Fibroblast of the aortic adventitia (primary cell): ENCODE measurements at places on chromosomes 1 and 21. TPM values are rescaled to one million over a fixed set of nuclear protein-coding genes. Genes with fewer than 3 reads are reported as not detected.

Gene HPDL
- 1.1 and 1.4 TPM in 2 replicates for total RNA-seq

Gene G0S2
- total RNA-seq, result 23.0 and 146 TPM in 2 replicates

GRCh38 chr1:18211764-18212163, 104.2 kb downstream of the IGSF21 start:
- DNase-seq, result no peak

DNA sequence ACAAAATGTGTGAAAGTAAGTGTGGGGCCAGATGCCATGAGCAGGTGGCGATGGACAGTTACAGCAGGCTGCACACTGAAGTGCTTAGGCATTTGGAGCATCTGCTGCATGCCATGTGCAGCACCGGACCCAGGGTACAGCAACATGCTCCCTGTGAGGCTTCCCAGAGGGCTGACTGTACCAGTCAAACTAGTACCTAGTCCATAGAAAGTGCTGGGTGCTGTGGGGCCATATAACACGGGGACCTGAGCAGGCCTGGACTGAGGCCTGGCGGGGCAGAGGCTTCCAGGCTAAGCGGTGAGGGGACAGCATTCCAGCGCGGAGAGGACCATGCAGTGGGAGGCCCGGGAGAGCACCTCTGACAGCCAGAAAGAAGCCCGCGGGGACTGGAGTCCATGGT, 29.9 kb upstream of the PKP1 start:
- DNase-seq, result no peak

DNA sequence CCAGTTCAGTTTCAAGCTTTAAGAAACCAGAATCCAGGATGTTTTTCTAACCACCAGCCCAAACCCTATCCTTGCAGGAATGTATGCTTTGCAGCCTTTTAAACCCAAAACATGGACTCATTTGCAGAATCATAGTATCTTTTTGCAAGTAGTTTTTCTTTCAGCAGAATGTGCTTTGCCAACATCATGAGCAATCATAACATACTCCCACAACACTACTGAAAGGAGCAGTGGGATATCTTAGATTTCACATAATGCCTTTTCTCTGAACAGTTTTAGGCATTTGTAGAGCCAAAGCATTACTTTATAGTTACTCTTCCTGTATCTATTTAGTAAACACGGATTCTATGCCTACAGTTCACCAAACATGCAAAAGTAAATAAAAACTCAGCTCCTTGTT, 10.0 kb upstream of the SH2D2A start:
- peak; percentile 53 for DNase-seq

- DNase-seq, result peak; percentile 87
Measured at GRCh38 chr1:8463144-8463927, 145.4 kb downstream of the SLC45A1 start.

DNA sequence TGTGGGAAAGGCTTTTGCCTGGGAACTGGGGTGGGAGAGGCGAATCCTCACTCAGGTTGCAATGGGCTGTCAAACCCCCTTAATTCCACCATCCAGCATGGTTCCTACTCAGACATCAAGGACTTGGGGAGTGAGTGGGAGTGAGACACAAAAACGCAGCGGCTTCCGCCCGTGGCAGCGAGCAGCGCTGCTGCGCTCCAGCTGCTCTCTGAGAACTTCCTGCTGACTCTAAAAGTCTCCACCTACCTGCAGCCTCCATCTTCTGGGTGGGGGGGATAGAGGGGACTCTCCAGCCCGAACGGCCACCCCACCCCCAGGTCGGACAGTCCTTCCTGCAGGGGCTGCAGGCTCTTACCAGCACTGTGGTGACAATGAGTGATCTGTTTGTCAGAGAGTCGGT, 184.4 kb downstream of the GRIK3 start:
- DNase-seq, result no peak

GRCh38 chr1:94805912-94806311, 14.2 kb upstream of the SLC44A3 start:
- peak; percentile 72 for DNase-seq

Gene ST6GALNAC3
- total RNA-seq, result 0.74 and 3.1 TPM in 2 replicates

Gene CELA2B
- not detected in 2 replicates for total RNA-seq

Gene SHISA4
- 19.4 and 20.9 TPM in 2 replicates for total RNA-seq

- peak; percentile 27 for DNase-seq
Measured at GRCh38 chr1:79551321-79551720, 544.8 kb upstream of the ADGRL4 start.

Gene RORC
- total RNA-seq, result not detected in 2 replicates

GRCh38 chr1:10799726-10800125, 3.3 kb upstream of the CASZ1 start:
- no peak for DNase-seq

Gene ZNF670
- total RNA-seq, result 2.0 and 3.6 TPM in 2 replicates

GRCh38 chr1:156241926-156242325, at the start of gene BGLAP:
BGLAP (plus strand) TSS chr1:156242184; CDS start chr1:156242232, 48 bp downstream.
- no peak for DNase-seq

- no peak for DNase-seq
Measured at GRCh38 chr1:217837691-217838090, 206.5 kb downstream of the SPATA17 start.

DNA sequence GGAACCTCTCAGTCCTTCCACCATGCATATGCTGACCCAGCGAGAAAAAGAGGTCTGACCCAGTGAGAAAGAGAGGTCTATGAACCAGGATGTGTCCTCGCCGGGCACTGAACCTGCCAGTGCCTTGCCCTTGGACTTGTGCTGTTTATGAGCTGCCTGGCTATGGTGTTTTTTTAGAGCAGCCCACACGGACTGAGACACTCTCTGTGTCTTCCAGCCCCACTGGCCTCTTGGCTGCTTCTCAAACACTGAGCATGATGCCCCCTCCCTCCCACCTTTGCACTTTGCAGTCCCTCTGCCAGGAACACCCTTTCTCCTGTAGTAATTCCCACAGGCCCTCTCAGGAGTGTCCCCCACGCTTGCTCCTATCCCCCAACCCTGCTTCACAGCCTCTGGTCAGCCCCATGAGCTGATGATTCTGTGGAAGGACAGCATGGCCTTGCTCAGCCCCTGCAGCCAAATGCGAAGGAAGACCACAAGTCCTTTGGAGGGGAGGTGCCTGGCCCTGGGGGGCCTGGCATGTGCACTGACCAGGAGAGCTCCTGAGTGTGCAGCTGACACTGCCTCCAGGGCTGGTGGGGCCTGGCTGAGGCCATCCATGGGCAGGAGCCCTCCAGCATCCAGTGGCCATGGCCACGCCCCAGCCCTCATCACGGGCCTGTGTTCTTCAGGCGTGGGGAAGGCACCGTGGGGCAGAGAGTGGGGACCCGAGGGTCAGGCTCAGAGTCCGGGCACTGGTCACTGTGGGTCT, 23.8 kb downstream of the WNT3A start:
- no peak for DNase-seq

GRCh38 chr1:185917646-185918045, 183.5 kb downstream of the HMCN1 start:
- DNase-seq, result peak; percentile 76
